ENCODE measurements at places on chromosomes 7 and 10.

GRCh38 chr10:69787681-69788080 lies 14.0 kb upstream of the COL13A1 start:
- no peak for DNase-seq

- no peak for DNase-seq
Measured at GRCh38 chr10:30493609-30494530, 59.9 kb downstream of the MAP3K8 start.

DNA sequence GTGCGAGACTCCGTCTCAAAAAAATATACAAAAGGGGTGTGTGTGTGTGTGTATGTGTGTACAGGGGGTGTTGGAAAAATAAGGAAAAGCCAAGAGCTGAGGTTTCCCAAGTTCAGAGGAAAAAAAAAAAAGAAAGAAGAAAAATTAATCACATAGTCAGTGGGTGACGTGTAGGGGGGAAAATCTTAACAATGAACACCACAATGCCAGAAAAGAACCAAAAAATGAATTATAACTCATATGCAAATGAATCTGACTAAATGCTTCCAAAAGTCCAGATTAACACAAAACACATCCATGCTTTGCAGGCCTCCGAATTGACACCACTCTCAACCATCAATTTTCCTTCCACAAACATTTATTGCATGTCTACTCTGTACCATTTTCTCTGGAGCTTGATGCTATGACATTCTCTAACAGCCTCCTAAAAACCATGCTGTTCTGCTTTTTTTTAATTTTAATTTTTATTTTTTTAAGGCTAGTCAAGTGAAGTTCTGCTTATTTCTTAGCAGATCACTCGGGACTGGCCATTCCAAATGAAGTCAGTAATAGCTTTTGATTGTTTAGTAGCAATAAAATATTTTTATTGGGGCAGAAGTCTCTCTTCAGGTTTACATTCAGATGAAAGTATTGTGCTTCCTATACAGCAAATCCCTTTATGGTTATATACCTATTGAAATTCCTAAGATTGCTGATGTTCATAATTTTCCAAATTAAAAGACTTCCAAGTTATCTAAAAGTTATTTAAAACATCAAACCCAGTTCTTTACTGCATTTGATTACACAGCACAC lies 133.8 kb downstream of the CNOT4 start:
- no peak for DNase-seq

GRCh38 chr7:32564542-32564941 lies 69.3 kb downstream of the AVL9 start:
- DNase-seq = no peak

GRCh38 chr10:94358480-94358879 lies 4.3 kb downstream of the NOC3L start:
- no peak for DNase-seq

GRCh38 chr10:103745341-103746247 lies 109.8 kb downstream of the SH3PXD2A start:
- DNase-seq = peak; percentile 72

DNA sequence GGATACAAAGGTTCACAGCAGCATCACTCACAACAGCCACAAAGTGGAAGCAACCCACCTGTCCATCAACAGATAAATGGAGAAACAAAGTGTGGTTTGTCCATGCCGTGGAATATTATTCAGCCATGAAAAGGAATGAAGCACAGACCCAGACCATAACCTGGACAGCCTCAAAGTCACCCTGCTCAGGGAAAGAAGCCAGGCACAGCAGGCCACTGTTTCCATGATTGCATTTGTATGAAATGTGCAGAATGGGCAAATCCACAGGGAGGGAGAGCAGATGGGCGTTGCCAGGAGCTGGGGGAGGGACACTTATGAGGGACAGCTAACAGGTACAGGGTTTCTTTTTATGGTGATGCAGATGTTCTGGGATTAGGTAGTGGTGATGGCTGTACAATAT lies 30.3 kb downstream of the FOXL3 start:
- no peak for DNase-seq

- no peak for DNase-seq
Measured at GRCh38 chr10:128417826-128418225, 291.6 kb upstream of the MKI67 start.

- no peak for DNase-seq
Measured at GRCh38 chr7:116851671-116852070, 10.7 kb upstream of the CAPZA2 start.

DNA sequence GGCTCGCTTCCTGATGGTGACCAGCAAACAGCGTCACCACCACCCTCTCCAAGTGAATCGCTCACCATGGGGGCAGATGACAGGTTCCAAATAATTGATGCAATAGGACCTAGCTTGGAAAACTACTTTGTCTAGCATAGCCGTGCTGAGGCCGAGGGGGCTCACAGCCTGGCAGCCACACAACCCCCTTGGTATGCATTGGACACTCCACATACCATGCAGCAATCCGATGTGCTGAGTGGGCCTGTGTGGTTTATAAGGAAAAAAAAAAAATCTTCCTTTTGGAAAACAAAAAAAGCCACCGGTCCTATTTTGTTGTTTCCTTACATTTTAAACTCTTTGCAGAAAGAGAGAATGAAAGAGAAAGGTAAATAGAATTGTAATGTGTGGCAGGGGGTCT lies 15.1 kb downstream of the GATA3 start:
- DNase-seq = no peak

GRCh38 chr7:138405496-138405895 lies 54.6 kb upstream of the TRIM24 start:
- no peak for DNase-seq

DNA sequence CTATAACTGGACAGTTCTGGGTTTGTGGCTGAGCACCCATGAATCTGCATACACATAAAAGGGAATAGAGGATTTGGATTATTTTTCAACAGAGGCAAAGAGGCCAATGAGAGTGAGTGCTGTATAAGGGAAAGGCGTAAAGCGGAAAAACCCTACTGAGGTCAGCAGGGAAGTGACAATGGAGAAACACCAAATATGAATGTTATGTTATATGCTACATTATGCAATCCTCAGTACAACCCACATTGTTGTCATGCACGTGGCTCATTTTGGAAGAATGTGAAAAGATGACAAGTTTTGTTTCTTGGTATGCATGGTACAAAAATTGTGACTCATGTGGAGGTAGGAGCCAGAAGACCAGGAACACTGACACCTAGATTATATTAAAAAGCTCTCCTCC lies 113.6 kb upstream of the AMPH start:
- peak; percentile 17 for DNase-seq

DNA sequence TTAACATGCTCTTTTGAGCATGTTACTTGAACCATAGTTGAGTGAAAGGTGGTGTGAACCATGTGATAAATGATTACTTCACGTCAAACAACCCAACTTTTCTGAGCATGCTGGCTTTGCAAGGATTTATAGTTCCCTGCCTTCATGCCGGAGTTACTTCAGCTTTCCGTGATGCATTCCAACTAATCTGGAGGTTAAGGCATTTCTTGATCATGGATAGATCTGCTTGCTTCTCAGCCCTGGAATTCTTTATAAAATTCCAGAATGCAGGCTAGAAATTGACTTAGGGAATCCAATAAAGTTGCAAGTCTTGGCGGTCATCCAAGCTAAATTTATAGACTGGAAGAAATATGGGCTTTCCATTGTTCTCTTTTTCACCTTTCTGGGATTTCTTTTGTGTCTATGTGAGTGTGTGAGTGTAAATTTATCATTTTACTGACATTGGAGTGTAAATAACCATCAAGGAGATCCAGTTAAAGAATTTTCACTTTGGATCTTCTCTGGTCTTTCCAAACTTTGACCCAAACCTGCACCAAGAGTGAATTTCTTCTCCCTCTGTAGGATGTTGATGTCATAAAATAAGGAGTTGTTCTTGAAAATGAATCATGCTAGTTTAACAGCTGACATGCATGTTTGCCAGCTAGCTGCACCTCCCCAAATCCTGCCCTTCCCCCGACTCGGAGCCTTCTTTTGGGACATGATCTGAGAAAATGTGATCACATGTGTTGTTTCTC lies 289.0 kb downstream of the TWIST1 start:
- no peak for DNase-seq

GRCh38 chr10:44704616-44705015 lies 206.5 kb upstream of the TMEM72 start:
- DNase-seq = no peak

- no peak for DNase-seq
Measured at GRCh38 chr10:47414752-47415519, 30.8 kb upstream of the ZNF488 start.

DNA sequence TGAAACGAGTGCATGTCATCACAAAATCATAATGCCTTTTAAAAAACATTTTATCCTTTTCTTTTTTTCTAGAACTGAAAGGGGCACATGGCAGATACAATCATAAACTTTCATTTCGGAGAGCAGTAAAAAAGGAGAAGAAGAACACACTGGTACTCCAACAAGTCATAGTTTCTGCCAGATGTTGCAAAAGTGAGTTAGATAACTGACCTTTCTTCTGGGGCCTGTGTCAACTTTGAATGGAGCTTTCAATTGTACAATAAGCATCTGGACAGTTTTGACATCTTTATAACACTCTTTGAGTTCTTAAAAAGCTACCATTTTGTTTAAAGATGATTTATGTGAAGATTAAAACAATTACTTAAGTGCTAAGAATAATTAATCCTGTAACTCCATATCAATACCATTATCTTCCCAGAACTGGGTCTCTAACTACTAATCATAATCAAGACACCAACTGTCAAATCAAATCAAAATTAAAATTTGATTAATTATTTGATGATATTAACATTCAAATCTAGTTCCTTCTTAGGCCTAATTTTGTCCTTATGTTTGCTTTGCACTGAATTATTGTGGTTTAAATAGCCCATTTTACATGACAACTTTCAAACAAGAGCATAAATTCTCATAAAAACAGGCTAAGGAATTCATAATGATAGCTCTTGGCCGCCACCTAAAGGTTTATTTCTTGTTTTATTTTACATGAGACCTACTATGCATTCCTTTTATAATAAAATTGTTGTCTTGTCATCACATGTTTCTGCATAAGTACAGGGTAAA lies 19.5 kb upstream of the ITGB8 start:
- DNase-seq = no peak

DNA sequence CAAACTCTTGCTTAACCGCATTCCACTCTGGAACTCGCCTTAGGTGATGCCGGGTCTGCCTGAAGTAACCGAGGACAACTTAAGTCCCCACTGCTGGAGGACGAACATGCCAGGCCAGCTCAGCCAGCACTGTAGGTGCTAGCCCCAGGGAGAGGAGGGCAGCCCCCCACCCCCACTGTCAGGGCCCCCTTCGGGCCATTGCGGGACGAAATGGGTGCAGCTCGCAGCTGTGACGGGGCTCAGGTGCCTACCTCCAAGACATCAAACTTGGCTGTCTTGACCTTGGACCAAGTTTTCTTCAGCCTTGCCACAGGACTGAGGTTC lies 60.4 kb downstream of the CSGALNACT2 start:
- DNase-seq = no peak

DNA sequence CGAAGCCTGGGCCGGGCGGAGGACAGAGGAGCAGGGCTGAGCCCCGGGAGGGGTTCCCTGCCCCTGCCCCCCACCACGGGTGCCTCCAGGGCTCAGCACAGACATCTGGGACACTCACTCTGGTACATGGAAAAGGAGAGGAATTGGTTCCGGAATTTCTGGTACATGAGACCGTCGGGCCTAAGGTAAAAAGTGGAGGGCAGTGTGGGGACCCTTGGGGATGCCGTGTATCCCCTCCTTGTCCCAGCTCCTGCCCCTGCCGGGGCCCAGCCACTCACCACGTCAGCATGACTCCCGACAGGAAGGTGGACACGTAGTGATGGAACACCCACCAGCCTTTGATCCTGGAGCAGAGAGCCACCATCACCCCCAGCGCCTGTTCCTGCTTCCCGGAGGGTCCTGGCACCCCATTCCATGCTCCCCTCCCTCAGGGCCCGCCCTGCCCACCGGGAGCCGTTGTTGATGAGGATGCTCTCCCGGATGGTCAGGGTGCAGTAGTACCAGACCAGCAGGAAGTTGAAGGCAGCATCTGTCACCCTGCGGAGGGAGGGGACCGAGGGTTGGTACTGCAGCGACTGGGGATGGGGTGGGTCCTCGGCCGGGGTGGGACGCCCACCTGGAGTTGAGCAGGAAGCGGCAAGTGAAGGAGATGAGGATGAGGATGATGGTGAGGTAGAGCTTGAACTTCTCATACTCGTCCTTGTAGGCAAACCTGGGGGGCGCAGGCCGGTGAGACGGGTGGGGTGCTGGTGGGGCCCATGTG lies 6.4 kb downstream of the TMEM120A start:
- no peak for DNase-seq

GRCh38 chr7:158733775-158734494 lies 29.3 kb upstream of the NCAPG2 start:
- DNase-seq = no peak

DNA sequence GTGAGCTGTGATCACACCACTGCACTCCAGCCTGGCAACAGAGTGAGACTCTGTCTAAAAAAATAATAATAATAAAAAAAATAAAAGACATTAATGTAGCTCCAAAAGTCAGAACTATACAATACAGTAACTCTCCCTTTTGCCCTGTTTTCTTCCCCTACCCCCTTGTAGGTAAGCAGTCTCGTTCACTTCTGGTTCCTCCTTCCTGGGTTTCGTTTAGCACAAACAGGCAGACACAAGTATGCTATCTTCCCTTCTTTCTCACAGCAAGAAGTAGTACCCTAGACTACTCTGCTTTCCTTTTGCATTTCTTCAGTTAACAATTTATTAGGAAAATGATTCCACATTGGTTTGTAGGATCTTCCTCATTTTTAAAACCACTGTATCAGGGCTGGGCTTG lies 33.1 kb downstream of the PDSS1 start:
- DNase-seq = no peak

DNA sequence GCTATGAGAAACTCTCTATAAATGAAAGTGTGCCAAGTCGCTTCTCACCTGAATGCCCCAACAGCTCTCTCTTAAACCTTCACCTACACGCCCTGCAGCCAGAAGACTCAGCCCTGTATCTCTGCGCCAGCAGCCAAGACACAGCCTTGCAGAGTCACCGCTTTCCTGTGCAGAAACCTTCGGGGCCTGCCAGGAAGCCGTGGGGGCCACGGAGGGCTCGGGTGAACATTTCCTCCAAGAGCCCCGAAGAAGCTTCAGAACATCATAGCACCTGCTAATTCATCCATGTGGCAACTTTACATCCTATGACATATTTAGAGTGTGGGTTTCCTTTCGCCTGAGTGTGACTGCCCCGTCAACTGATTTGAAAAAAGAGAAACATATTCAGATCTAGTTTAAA lies 55.7 kb upstream of the PRSS58 start:
- no peak for DNase-seq

DNA sequence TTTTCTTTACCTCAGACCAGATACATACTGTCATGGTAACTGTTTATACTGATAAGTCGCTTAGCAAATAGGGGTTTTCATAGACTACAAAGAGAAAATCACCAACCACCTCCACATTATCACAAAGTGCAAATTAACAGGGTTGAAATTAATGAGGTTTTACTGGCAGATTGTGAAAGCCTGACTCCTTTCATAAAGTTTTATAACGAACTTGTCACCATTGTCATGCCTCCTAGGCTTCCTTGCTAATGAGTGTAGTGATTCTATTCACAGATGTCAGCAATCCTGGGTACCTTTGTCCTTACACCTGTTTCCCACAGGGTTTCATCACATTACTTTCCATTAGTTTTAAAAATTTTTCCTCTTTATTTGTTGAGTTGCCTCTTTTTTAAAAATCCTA lies 142.3 kb upstream of the PTN start:
- DNase-seq = no peak

- no peak for DNase-seq
Measured at GRCh38 chr10:20670579-20670978, 226.5 kb downstream of the NEBL start.

- peak; percentile 32 for DNase-seq
Measured at GRCh38 chr10:6089334-6090219, 743 bp downstream of the RBM17 start.

- no peak for DNase-seq
Measured at GRCh38 chr7:31020652-31021051, 31.5 kb upstream of the ADCYAP1R1 start.

- DNase-seq = no peak
Measured at GRCh38 chr10:13373644-13374043, 25.6 kb upstream of the SEPHS1 start.
